ENCODE measurements at places on chromosomes 12 and 14. TPM values are rescaled to one million over a fixed set of nuclear protein-coding genes. Genes with fewer than 3 reads are reported as not detected.

The TOMM20L gene
- total RNA-seq = not detected

The METTL3 gene
- 73.6 TPM for total RNA-seq

The C12orf54 gene
- not detected for total RNA-seq

The CLEC2B gene
- total RNA-seq = 2.6 TPM

The RNASE3 gene
- not detected for total RNA-seq

The DYNLL1 gene
- 162 TPM for total RNA-seq

The AVPR1A gene
- total RNA-seq = 14.1 TPM

The KRT77 gene
- total RNA-seq = not detected
